Stimulated activated CD4-positive, alpha-beta T cell treated with anti-CD3 and anti-CD28 coated beads, Interleukin-1b, Interleukin-23, amount 100 ng/mL, for 1 hour (primary cell): ENCODE measurements at places on chromosomes 2 and 18.

GRCh38 chr2:36967236-36967876 is 1.0 kb upstream of the STRN start:
- no peak for DNase-seq

DNA sequence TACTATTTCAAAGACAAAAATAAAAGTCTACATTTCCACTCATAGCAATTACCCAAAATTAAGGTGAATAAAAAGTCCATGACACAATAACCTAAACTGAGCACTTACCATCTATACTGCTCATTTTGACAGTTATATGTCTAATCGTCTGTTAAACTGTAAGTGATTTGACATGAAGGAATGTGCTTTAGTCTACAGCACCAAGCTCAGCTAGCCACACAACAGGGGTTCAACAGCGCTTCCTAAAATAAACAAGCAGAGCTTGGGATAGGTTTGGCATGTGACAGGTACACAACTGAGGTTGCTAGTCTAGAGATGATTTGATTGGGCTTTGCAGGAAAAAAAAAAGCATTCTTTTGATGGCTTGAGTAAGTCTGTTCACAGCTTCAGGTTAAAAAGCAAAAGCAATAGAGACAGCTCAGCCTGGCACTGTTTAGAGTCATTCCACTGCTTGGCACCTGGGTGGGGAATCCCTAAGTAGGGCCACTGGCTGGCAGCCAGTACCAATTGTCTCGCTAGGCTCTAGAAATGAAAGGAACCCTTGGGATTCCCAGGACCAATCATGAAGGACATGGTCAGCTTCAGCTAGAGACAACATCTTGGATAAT is 78.6 kb downstream of the BARD1 start:
- no peak for DNase-seq

DNA sequence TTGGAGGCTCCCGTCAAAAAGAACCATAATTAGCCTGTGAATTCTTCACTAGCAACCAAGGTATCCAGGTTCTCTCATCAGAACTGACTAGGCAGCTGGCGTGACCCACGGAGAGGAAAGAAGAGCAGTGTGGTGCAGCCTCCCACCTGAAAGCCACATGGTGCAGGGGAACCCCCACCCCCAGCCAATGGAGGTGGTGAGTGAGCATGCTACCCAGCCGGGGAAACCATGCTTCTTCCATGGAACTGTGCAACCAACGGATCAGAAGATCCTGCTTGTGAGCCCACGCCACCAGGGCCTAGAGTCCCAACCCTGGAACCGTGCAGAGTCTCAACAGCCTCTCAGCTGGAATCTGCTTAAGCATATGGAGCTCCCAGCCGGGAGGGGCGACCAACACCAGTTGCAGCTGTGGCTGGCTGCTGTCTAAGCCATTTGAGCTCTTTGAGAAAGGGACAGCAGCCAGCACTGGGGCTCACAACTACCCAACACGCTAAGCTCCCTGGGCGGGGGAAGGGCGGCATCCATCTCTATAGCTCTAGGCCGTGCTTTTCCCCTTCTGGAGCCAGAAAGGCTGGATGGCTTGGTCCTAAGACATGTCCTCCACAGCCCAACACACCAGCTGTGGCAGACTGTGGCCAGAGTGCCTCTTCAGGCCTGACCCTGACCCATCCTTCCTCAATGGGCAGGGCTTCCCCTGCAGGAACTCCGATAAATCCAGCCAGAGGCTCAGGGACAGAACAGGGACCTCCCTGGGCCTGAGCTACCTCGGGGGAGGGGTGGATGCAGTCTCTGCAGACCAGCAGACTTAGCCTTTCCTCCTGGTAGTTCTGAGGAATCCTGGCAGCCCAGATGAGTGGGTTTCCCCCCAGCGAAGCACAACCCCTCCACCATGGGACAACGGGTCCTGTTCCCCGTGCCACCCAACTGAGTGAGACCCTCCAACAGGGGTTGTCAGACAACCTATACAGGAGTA is 151.4 kb upstream of the NXPH2 start:
- DNase-seq, result no peak

- DNase-seq, result no peak
Measured at GRCh38 chr2:71482055-71482454, 28.7 kb downstream of the DYSF start.

DNA sequence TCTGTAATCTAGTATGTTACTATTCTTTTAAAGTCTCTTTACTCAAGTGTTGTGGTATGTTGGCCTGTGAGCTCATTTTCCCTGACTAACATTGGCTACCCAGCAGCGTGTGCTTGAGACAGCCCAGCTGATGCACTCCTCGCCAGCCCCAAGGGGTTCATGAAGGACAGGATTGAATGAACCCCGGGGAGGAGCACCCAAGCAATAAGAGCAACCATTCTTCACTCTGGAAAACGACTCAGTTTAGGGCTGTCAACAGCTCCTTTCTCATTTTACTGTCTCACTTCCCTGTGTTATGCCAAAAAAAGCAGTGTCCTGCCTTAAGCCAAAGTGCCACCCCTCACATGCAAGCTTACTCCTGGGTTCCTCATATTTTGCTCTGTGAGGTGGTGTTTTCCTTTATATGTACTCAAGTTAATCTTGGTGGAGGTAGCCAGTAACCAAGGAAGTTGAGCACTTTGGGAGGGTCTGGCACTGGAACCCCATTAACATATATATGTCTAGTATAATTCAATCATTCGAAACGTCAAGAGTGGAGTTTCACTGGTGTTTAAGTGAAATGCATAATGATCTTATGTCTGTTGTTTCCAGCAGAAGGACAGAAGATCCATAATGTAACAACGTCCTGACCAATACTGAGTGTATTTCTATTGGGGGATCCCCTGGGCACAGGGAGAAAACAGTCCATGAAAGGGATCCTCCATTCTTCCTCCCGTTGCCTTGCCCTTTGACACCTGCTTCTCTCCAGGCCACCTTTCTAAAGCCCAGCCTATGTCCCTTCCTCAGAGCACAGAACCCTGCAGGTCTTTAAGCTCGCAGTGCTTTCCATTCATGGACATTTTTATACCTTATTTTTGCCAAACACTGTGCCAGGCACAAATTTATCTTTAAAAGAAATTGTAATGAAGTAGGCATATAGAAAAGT is 43.2 kb downstream of the ATIC start:
- DNase-seq, result no peak

DNA sequence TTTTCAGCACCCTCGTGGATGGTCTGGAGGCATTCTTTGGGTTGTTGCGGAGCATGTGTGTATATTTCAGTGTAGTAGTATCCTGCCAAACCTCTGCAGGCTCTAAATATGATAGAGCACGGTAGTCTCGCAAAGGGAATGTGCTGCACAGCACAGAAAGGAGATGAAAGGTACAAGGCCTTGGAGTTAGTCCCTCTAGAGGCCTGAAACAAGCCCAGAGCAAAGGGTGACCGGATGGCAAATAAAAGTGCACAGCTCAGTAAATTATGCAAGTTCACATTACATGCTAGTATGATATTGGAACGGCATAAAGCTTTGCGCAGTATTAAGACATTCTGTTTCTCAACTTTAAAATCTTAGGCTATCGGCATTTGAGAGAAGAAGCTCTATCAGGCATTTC is 294.5 kb upstream of the REV1 start:
- DNase-seq, result no peak
